ENCODE measurements at places on chromosomes 3 and 15.

GRCh38 chr3:191484461-191484860, 23.5 kb downstream of the PYDC2 start:
- no peak for DNase-seq

GRCh38 chr3:54342676-54343075, 220.3 kb downstream of the CACNA2D3 start:
- DNase-seq: no peak

DNA sequence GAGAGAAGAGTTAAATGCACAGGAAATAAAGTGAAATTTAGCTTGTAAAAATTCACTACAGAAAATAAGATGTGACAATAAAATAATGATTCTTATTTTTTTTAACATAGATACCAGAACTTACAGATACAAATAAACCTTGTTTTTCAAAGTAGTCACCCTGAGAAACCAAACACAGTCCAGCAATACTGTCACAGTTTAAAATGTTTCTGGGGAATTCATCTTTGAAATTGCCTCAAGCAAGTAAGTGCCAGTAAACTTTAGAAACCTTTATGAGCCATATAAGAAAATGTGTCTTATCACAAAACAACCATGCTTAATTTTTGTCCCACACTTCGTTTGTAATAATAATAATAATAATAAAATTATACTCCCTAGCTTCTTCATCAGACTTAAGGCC, 19.9 kb downstream of the SHOX2 start:
- DNase-seq: no peak

- no peak for DNase-seq
Observed at GRCh38 chr3:171865191-171865865, 22.2 kb downstream of the TMEM212 start.

- DNase-seq: no peak
Observed at GRCh38 chr15:37138591-37139215, 38.4 kb upstream of the MEIS2 start.

- no peak for DNase-seq
Observed at GRCh38 chr3:155398046-155398445, 104.6 kb upstream of the STRIT1 start.

DNA sequence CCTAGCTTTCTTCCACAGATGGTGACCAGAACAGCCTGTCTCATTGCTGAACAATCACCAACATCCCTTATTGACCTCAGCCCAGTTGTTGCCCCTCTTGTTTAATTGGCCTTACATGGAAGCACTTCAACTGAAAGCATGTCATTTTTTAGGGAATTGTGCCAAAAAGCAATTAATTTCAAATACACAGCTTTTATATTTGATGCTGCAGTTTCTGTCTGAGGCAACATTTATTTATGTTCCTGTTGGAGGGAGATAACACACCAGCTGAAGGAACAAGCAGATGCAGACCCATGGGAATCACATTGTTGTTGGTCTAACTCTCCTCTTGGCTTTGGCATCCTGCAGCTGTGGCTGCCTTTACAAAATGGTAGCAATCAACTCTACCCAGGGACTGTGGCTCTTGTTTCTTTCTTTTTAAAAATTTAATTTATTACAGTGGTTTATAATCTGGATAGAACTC, 498.1 kb upstream of the RGMA start:
- DNase-seq: no peak

DNA sequence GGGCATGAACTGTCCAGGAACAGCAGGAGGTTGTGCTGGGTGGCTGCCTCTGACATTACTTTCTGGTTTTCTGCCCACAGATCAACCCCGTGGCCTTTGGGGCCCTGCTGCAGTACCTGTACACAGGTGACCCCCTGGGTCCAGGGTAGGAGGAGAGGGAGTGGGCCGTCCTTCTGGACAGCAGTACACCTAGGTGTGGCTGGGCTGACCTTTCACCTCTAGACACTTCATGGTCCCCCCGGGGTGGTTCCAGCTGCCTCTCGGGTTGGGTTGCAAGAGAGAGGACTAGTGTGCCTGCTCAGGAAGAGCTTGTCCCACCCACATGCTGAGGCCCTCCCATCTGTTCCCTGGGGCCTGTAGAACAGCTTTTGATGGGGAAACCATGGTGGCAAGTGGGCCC, 3.7 kb downstream of the ABTB1 start:
- DNase-seq: no peak

Measured in AG04450 (cell line).